Activated gamma-delta T cell treated with Interleukin-2 at 50 U/mL for 16 hours (primary cell): ENCODE measurements at places on chromosomes 4 and X.

DNA sequence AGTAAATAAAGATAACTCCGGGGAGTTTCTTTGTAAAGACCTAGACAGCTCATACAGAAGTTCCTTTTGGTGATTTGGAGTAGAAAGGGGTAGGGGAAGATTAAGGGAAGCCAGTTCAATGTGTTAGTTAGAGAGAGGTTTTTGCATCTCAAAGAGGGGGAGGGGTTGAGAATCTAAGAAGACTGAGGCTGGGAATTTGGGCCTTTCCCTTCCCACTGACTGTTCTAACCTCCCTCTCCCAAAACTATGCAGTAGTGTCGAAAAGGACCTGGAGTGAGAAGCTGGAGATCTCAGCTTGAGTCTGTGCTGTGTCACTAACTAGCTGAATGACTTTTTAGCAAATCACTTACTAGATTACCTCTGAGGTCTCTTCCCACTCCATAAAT is 55.7 kb upstream of the CCDC160 start:
- no peak for DNase-seq

- DNase-seq, result no peak
Measured at GRCh38 chrX:48498374-48498809, 10.4 kb upstream of the PORCN start.

GRCh38 chr4:99436462-99436861 is 1.3 kb upstream of the ADH7 start:
- no peak for DNase-seq

DNA sequence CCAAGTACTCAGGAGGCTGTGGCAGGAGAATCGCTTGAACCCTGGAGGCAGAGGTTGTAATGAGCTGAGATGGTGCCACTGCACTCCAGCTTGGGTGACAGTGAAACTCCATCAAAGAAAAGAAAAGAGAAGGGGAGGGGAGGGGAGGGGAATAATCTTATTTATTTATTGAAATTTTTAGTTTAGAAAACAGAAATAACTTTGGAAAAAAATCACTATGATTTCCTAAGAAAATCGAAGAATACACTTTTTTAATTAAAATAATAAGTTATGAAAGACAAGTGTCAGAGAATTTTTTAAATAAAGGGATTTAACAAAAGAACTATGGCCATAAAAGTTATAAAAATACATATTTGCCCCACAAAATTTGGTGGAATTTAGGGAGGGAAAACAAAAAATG is 836.9 kb upstream of the HS3ST1 start:
- DNase-seq, result no peak

- no peak for DNase-seq
Measured at GRCh38 chr4:95507147-95507546, 41.6 kb downstream of the UNC5C start.

- DNase-seq, result no peak
Measured at GRCh38 chr4:77232653-77233052, 75.6 kb downstream of the CCNG2 start.

- no peak for DNase-seq
Measured at GRCh38 chr4:1207603-1208265, 35.4 kb upstream of the SPON2 start.

DNA sequence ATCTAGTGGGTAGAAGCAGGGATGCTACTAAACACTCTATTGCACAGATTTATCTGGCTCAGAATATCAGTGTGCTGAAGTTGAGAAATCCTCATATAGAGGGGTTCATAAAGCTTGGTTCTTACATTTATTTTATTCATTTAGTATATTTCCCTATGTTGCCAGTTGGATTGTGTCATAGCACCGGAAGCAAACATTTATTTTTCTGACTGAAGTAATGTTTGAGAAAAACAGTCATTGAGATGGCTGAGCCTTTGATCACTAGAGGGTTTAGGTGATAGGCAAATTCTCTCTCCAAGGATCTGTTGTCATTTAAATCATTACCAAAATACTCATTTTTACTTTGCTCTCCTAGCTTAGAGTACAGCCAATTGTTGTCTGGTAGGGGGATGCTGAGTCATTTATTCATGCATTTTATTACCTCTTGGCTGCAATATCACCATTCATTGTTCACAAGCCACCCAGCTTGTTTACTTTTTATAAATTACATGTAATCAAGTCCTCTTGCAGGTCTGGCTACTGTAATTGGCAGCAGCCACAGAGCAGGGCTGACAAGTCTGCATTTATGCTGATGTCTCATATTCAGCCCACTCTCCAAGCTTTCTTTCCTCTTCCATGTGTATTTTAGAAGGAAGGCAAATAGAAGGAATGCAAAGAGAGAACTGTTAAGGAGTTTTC is 15.2 kb downstream of the GAB1 start:
- no peak for DNase-seq

DNA sequence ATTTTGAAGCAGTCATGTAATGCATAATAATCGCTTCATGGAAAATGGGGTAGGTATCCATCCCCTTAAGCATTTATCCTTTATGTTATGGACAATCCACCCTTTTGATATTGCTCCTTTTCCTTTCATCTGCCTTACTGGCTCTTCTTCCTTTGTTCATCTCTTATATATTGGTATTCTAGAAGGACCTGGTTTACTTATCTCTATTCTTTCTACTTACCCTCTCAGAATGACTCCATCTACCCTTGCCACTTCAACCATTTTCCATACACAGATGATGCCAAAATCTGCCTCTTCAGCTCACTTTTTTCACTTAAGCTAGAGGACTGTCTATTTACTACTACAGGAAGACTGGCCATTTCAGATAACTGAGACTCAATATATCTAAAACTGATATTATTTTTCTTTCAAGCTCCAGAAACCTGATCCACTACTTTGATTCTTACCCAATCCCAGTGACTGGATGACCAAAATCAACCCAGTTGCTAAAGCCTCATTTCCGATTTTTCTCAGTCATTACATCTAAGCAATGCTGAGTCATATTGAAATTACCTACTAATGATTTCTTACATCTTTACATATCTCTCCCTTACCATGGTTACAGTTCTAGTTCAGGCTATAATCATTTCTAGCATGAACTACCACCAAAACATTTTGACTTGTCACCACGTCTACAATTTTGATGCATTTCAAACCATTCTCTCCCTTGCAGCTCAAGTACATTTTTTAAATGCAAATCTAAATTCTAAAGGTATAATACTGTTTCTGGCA is 93.7 kb downstream of the FAAH2 start:
- no peak for DNase-seq

- no peak for DNase-seq
Measured at GRCh38 chrX:132393485-132393884, 95.4 kb downstream of the MBNL3 start.

- DNase-seq, result no peak
Measured at GRCh38 chrX:47992095-47992380, 11.8 kb downstream of the ZNF182 start.

DNA sequence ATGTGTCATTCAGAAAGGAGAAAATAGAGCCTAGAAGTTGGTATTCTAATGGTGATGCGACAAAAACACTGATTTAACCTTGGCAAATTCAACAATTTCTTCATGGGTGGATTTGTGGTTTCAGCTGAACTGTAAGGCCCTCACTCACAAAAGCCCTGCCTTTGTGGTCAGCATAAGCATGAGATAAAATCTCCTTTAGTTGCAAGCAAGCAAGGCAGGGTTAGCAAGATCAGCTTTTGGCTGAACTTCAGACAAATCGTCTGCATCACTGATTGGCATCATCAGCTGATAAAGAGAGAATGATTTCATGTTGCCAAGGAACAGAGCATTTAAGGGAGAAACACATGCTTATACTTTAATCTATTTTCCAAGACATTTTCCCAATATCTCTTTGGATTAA is 2582.2 kb downstream of the PCDH7 start:
- no peak for DNase-seq

GRCh38 chr4:187940299-187940698 is 55.3 kb upstream of the ZFP42 start:
- DNase-seq, result no peak

GRCh38 chrX:153585827-153586226 is 13.1 kb downstream of the CCNQ start:
- no peak for DNase-seq

DNA sequence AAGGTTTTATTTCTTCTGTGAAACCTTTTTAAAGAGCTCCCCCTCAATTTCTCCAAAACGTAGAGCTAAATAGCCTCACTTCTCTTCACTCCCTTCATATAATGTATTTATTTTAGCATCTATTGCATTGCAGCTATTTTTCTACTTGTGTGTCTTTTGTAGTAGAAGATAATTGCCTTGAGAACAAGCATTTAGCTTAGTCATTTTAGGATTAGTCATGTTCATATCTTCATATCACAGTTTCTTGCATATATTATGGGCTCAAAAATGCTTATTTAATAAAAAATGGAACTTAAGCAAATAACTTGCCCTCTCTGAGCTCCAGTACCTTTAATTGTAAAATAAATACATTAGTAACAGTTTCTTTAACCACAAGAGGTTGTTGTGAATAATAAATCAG is 72.1 kb upstream of the SPANXC start:
- no peak for DNase-seq

GRCh38 chrX:1529328-1529727 is 7.7 kb downstream of the P2RY8 start:
- DNase-seq, result no peak

GRCh38 chr4:90078440-90078839 is 48.8 kb upstream of the CCSER1 start:
- DNase-seq, result no peak

DNA sequence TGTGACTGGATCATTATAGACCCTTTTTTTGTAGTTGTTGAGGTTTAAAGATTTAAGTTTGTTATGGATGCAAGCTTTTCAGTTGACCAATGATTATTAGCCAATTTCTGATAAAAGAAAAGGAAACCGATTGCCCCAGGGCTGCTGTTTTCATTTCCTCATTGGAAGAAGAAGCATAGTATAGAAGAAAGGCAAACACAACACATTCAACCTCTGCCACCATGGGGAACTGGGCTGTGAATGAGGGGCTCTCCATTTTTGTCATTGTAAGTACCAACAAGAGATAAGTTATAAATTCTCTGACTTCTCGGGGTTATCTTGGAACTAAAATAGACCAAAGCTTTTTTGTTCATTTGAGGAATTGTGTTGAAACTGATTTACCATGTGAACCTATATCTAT is at the start of gene CYBB:
Gene CYBB, plus strand, starts transcription at position 203 of the 400 bp plus-strand sequence. Its CDS starts 19 bp downstream, at position 222.
- DNase-seq, result no peak

- no peak for DNase-seq
Measured at GRCh38 chrX:150527108-150527507, 41.3 kb upstream of the MTM1 start.

- DNase-seq, result no peak
Measured at GRCh38 chrX:143455046-143455445, 62.2 kb downstream of the SPANXN3 start.

DNA sequence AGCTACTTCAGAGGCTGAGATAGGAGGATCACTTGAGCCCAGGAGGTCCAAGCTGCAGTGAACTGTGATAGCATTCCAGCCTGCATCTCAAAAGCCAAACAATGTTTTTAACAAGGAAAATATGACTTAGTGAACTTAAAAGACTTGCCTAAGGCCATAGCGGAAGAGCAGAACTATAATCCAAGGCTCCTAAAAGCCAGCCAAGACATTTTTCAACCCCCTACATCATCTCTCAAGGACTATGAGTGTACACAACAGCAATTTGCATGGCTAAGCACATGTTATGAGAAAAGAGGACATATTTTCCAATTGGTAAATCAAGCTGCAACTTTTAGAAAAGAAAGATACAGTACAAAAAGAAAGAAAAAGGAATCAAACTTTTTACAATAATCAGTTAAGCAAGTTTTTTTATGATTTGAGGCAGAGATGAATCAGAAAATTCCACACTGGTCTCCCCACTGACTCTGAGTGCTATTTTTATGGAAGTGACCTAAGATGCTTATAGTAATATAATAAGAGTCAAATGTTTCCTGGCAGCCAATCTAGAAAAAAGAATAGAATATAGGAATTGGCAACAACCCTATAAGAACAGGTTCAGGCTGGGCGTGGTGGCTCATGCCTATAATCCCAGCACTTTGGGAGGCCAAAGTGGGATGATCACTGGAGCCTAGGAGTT is 9.8 kb upstream of the ACOT9 start:
- DNase-seq, result no peak

GRCh38 chr4:14701896-14702295 is 300.4 kb upstream of the CPEB2 start:
- no peak for DNase-seq

DNA sequence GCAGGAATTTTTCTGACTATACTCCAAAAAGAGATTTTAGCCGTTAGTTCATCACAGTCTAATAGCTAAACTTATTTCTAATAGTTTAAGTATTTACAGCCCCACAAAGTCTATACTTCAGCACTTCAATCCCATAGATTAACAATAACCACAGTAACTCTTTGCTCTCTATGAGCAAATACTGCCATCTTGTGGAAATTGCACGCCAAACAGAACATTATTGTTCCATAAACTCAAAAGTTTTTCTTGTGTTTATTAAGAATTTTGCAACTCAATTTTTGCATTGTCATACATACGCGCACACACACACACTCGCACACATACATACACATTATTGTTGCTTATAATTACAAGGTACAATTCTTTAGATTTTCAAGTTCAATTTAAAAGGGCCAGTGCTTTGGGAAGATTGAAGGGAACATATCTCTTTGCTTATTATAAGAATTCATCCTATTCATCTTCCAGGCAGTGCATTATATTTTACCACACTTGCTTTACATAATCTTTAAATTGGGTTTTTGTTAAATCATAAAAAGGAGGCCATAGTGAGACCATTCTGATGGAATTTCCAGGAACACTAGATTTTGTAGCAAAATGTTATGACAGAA is 63.8 kb upstream of the ATOH1 start:
- DNase-seq, result no peak

GRCh38 chrX:149799095-149799714 is 17.5 kb downstream of the MAGEA9 start:
- no peak for DNase-seq

GRCh38 chr4:182922501-182923284 is 5.5 kb upstream of the DCTD start:
- DNase-seq, result no peak

GRCh38 chr4:164888096-164888715 is 11.2 kb downstream of the APELA start:
- no peak for DNase-seq

DNA sequence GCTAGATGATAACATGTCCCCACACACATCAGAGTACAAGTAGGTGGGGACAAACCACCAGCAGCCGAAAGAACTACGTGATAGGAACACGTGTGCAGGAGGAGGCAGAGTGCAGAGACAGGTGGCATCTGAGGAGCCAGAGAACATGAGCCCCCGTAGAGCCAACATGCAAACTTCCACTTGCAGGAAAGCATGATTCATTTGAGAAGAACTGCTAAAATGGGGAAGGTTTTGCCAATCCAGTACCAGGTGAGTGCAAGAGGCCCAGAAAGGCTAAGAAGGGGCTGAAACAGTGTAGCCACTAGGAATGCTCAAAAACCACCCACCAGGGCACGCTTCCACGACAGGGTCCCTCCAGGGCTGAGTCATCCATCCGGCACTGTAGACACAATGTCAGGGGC is 149.8 kb upstream of the TENM3 start:
- no peak for DNase-seq

GRCh38 chr4:70651864-70652506 is 14.3 kb downstream of the JCHAIN start:
- no peak for DNase-seq

GRCh38 chrX:151688695-151689094 is 6.6 kb upstream of the PRRG3 start:
- no peak for DNase-seq
